ENCODE measurements at places on chromosomes 3 and 15.

DNA sequence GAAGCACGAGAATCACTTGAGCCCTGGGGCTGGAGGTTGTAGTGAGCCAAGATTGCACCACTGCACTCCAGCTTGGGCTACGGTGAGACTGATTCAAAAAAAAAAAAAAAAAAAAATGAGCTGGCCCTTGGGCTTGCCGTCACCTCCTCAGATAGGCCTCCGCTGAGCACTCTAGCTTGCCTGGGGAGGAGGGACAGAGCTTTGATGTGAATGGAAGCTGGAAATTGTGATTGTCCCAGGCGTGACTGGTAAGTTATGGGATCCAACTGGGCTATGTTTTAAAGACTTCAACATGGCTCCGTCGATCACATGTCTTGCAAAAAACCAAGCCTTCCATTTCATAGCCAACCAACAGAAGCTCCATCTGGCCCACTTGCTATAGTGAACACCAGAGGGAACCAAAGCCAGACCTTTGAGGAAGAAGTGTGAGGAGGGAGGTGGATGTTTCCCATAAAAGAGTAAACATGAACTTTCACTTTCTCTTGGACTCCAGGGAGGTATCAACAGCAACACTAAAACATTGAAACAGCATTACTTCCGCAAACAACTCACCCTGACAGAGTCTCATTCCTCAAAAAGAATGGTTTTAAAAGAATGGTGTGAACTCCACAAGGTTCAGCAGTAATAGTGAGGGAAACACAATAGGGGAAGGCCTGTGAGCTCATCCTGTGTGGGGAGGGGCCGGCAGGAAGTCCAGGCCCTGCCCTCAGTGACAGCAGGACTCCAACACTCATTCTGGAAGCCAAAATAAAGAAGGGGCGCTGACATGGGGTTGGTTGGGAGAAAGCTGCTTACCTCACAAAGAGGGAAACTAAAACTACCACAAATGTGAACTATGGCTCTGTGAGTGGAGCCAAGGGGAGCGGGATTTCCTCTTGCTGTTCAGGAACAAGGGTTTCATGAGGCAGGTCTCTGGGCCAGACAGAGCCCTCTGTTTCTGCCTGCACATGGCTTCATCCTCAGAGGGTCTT, 59.2 kb upstream of the IL12A start:
- DNase-seq, result no peak

DNA sequence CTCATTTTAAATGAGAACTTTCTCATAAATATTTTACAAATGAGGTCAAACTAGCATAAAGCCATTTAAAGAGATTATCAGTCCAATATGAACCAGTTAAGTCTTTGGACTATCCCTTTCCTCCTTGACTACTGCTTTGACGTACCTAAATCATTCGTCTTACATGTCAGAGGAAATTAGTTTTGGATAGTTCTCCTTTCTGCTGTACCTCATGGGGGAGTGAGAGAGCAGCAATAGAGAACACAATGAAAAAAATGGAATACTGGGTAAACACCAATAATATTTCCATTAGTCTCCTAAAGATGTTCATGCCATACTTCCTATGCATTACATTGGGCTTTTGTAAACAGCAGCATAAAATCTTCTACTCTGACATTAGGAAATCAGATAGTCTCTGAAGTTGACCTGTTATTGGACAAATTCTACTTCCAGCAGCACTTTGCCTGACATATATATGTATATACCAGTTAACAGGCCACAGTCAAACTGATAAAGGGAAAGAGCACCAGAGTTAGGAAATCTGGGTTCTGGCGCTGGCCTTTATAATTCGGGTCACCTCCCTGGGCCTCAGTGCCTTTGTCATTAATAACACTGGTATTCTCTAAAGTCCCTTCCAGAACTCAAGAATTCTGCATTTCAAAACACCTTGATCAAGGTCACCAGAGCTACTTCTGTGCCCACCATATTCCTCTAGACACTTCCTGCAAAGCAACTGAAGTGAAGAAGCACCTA, 26.8 kb downstream of the TIMMDC1 start:
- DNase-seq, result no peak

DNA sequence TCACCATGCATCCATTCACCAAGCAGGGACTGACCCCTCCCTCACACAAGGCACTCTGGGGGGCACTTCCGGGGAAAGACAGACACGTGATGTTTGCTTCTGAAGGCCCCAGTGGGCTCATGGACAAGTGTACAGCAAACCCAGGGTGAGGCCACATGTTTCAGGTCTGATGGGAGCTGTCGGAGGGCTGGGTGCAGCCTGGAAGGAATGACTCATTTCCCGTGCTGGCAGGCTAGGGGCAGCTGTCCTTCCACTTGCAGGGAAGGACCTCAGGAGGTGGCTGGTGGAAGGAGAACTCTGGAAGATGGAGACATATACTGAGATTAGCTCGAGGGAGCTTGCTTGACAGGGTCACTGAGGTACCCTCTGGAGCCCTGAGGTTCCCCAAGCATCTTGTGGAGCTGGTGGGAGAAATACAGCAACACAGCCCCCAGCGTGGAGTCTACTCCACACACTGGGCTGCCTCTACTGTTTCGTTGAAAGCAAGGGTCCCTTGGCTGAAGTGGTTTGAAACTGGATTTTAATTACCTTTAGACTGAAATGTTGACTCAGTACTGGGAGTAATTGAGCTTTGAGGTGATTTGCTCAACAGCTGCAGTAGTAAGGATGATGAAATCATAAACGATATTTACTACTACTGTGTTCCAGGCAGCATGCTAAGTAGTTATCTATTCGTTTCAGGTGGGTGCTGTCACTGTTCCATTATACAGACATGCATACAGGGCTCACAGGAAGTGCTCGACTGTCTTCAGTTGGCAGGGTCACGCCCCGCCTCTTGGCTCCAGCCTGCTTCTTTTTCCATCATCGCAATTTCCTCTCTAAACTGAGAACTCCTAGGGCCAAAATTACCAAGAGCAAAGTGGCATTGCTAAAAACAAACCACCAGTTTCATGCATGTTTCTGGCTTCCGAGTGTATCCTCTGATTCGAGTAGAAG, 230.4 kb downstream of the ADAMTS17 start:
- DNase-seq, result peak; percentile 30

GRCh38 chr3:191566469-191566868, 105.5 kb downstream of the PYDC2 start:
- DNase-seq, result no peak

DNA sequence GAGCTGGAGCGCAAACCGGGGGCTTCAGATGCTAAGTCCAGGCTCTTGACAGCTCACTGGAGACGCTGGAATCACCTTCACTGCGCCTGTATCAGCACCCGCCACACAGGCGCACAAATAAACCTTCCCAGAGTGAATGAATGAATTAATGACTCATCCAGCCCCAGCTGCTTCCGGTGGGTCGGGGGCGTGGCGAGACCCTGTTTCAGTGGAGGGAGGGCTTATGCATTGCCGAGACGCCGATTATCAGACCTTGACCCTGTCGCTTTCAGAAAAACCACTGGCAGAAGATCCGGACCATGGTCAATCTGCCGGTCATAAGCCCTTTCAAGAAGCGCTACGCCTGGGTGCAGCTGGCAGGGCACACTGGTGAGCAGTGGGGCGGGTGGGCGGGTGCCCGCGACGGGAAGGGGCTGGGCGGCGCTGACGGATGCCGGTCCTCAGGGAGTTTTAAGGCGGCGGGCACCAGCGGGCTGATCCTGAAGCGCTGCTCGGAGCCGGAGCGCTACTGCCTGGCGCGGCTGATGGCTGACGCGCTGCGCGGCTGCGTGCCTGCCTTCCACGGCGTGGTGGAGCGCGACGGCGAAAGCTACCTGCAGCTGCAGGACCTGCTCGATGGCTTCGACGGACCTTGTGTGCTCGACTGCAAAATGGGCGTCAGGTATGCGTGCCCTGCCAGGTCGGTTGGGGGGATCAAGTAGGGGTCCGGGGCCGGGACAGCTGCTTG, 7.7 kb downstream of the ITPKA start:
- DNase-seq, result peak; percentile 30
